ENCODE measurements at places on chromosomes 3 and 15.

GRCh38 chr15:81914734-81915256, 131.0 kb downstream of the MEX3B start:
- DNase-seq: no peak

GRCh38 chr3:71446260-71446659, 137.3 kb downstream of the FOXP1 start:
- DNase-seq: no peak

GRCh38 chr15:70866982-70867641, 13.2 kb upstream of the LARP6 start:
- no peak for DNase-seq

DNA sequence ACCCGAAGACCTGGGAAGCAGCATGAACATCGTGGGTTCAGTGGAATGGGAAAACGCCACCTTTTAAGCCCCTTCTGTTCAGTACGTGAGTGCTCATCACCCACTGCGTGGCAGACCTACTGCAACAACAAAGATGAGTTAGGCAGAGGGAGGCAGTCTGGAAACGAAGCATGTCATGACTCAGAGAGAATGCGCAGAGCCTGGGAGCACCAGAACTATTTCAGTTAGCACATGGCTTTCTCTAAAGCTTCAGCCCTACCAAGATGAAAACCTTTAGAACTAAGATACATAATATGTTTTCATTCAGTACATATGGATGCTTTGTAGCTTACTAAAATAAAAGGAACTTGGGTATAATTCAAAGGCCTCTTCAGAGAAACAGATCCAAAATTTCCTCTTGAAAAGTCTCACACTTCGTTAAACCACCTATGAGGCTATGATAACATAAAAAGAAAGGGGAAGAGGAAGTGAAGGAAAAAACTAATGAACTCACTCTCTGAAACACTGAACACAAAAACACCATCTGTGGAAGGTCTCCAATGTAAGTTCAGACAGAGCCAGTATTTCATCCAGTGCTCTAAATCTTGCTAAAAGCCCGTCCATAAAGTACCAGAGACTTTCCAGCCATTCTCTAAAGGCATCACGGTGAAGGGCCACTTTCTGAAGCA, 140.1 kb downstream of the OCA2 start:
- peak; percentile 85 for DNase-seq

Data from KBM-7 (cell line).